Kidney glomerular epithelial cell (primary cell): ENCODE measurements at places on chromosomes 11 and 22.

GRCh38 chr22:31227186-31227585 lies 15.1 kb downstream of the LIMK2 start:
- no peak for DNase-seq

GRCh38 chr11:66580803-66581202 lies 12.1 kb downstream of the CCDC87 start:
- no peak for DNase-seq

DNA sequence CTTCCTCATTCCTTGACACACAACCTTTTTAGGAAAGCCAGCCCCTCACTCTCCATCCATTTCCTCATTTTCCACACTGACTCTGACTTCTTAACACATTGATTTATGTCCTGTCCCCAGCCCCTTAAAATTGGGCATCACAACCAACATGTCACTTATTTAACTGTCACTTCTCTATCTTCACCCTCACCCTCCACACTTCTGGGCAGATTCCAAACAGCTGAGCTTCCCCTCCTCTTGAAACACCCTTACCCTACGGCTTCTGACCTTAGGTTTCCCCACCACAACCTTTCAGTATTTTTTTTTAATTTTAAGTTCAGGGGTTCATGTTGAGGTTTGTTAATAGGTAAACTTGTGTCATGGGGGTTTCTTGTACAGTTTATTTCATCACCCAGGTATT lies 696.3 kb downstream of the DLG2 start:
- no peak for DNase-seq

GRCh38 chr22:31870890-31871289 lies 73.4 kb upstream of the YWHAH start:
- no peak for DNase-seq
